RCC 7860 (cell line): ENCODE measurements at places on chromosomes 12 and 14.

- no peak for DNase-seq
Measured at GRCh38 chr14:83734431-83734830, 1795.5 kb upstream of the FLRT2 start.

GRCh38 chr14:20809917-20810316, 7.3 kb upstream of the RNASE1 start:
- no peak for DNase-seq

DNA sequence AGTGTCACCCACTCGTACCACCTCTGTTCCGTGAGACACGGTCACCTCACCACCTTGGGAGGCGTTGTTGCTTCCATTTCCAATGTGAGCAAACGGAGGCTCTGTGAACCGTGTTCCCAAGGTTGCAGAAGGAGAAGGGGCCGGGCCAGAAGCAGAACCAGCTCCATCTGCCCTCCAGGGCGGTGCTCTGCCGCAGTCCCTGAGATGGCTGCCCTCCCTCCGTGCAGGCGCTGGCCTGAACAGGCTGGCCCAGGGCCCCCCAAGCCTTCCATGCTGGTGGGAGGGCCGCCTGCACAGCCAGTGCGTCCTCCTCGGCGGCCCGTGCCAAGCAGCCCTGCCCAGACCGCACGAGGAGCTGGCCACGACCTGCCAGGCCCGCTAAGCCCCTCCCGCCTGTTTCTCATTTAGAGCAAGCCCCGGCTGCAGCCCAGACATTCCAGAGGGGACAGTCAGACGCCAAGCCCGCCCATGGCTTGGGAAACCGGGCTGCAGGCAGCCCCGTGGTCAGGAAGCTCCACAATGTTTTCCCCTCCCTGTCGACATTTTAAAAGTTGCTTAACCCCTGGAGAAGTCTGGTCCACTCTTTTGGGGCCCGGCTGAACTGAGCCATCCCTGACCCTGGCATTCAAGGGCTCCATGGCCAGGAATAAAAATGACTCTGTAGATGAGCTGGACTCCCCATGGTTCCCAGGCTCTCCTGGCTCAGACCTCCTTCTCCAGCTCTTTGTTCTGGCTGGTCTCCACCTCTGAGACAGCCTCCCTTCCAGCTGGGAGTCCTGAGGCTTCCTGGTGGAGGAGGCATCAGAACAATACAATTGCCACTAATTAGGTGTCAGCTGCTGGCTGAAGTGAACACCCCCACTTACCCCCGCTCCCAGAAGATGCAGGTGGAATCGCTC, 236.0 kb downstream of the BCL11B start:
- DNase-seq: peak; percentile 55

- no peak for DNase-seq
Measured at GRCh38 chr12:7180685-7181084, 8.8 kb upstream of the PEX5 start.

DNA sequence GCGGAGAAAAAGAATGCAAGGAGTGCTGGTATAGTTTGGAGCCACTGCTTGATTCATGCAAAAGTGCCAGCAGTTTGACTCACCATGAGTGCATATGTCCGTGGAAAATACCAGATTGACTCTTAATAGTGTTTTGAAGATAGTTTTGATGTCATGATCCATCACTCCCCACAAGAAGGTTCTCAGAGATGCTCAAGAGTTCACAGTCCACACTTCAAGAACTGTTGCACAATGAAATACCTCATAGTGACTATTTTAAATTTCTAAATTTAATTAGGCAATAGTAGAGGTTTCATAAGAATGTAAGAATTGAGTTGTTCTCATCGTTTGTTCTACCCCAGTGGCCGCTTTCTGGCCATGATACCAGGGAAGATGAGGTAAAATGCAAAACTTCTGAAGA, 286.6 kb upstream of the RGS6 start:
- no peak for DNase-seq

DNA sequence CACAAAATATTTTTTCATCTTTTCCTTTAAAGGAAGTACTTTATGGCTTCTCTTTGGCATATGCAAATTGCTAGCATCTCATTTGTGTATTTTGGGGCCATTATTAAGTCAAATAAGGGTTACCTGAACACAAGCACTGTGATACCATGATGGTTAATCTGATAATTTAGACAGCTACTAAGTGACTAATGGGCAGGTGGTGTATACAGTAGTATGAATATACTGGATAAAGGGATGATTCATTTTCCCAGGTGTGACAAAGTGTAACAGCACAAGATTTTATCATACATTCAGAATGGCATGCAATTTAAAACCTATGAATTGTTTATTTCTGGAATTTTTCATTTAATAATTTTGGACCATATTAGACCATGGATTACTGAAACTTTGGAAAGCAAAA, 27.2 kb upstream of the ANO4 start:
- no peak for DNase-seq

- peak; percentile 8 for DNase-seq
Measured at GRCh38 chr14:67269298-67270060, 28.2 kb downstream of the PALS1 start.

DNA sequence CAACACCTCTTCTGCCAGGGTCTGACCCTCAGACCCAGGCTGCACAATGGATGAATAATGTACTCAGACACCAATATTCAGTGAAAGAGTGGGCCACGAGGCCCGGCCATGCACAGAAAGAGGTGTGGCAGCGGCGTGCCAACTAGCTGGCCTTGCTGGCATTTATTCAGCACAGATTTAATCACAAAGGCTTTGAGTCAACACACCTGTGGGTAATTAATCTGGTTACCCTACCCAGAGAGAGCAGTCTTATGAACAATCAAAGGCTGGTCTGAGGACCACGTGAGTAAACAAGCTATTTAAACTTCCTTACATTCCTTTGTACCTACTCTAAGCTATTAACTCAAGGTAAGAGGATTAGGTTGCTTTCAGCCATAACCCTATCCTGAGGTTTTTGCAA, 324.8 kb downstream of the C12orf50 start:
- DNase-seq: no peak

GRCh38 chr14:95061317-95062093, 95.8 kb downstream of the DICER1 start:
- DNase-seq: no peak

- no peak for DNase-seq
Measured at GRCh38 chr12:114945351-114945750, 261.4 kb upstream of the TBX3 start.

DNA sequence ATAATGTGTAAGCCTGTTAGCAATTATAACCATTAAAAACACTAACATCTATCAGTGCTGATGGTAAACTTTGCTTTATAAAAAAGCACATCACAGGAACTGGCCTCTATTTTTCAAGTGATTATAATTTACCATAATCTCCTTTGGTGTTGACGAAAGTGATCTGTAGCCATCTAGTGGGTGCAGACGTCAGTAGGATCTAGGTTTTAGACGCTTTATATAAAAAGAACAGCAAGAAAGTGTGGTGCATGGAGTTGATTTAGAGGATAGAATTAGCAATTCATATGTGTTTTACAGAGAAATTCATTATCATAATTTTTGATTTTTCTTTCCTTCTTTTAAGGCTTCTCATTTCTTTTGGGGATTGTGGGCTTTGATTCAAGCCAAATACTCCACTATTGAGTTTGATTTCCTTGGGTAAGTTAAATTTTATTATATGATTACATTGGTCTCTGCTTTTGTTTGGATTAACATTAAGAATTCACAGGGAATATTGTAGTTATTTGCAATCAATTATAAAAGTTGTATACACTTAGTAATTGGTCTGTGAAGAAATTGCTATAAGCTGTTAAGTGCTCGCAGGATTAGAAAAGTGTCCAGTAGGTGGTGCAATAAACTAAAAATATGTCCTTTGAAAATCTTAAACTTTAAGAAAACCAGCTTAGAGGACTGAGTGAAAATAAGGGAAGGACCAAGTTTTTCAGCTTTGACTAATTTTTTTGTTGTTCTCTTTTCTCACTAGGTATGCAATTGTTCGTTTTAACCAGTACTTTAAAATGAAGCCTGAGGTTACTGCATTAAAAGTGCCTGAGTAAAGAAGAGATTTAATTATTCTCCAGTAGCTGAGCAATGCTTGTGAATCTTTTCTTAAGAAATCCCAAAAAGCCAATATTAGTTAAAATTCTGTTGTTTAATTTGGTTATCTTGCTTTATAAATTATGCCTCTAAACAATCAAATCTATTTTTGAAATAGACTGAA, 59.5 kb downstream of the ETNK1 start:
- peak; percentile 24 for DNase-seq

DNA sequence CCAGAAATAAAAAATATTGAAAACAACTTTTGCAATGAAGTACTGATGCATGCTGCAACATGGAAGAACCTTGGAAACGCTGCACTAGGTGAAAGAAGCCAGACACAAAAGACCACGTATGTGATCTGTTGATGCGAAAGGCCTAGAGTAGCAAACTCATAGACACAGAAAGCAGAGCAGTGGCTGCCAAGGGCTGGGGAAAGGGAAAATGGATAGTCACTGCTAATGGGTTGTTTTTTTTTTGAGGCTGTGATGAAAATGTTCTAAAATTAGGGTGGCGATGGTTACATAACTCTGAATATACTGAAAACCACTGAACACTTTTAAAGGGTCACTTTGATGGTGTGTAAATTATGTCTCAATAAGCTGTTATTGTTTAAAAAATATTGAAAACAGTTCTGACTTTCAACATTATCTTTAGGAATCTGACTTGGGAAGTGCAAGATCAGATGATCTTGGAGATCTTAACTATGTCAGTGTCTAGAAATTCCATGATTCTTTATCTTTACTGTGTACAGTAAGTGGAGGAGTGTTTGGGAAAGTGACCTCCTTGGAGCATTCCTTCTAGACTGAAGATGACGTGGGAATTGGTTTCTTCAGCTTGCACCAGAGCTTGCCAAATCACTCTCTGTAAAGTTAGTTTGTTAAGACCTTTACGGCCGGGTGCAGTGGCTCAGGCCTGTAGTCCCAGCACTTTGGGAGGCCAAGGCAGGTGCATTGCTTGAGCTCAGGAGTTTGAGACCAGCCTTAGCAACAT, 12.4 kb downstream of the MLXIP start:
- no peak for DNase-seq

GRCh38 chr14:22174412-22175277, 414.4 kb downstream of the DAD1 start:
- DNase-seq: peak; percentile 49

DNA sequence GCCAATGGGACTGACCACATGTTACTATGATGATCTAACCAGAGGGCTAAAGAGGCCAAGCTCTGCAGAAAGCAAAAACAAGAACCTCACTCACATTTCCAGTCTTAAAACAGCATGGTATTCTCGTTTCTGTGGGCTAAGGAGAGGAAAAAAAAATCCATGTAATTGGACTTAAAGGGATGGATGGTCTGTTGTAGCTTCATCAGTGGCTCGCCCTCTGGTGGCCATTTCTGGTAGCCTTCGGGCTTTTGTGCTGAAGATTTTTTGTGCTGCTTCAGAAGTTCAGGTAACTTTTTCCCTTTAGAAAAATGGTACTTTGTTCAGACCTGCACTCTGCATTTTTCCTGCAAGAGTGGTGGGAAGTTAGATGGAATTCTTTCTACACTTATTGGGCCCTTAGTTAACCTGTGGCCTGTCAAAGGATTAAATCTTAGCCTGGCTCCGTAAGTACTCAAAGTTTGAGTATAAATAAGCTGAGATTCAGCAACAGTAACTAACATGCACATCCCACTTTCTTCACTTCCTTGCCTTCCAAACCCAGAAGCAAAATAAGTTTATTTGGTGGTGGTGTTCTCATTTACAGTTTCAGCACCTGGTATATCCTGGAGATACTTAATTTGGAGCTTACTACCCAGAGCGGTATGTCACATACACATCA, 22.3 kb downstream of the DCAF4 start:
- DNase-seq: no peak

GRCh38 chr12:124026755-124027745, 54.0 kb downstream of the ZNF664 start:
- DNase-seq: no peak

- no peak for DNase-seq
Measured at GRCh38 chr12:20572451-20572850, 122.7 kb upstream of the SLCO1C1 start.

GRCh38 chr12:42325326-42325652, 605 bp downstream of the ZCRB1 start:
- DNase-seq: no peak

- DNase-seq: no peak
Measured at GRCh38 chr14:36717363-36717762, 55.7 kb downstream of the PAX9 start.

GRCh38 chr14:80982711-80983110, 27.3 kb downstream of the TSHR start:
- no peak for DNase-seq

- no peak for DNase-seq
Measured at GRCh38 chr12:27851311-27851710, 71.3 kb upstream of the MANSC4 start.
